Left forelimb (tissue), 1 donor: ENCODE measurements at places on chromosomes 5 and 9.
A peak's percentile ranks its signal among the peaks of the same experiment; 100 is the strongest.

- no peak for DNase-seq
Measured at GRCh38 chr9:9913276-9913832, 699.4 kb downstream of the PTPRD start.

DNA sequence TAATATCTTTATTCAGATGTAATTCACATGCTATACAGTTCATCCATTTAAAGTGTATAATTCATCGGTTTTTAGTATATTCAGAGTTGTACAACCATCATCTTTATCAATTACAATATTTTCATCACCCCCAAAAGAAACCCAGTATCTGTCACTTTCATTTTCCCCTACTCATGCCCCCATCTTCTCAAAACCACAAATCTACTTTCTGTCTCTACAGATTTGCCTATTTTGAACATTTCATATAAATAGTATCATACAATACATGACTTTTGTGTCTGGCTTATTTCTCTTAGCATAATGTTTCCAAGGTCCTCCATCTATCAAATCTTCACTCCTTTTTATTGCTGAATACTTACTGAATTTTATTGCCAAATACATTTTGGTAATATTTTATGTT lies 305.1 kb upstream of the SGCD start:
- DNase-seq, result no peak

DNA sequence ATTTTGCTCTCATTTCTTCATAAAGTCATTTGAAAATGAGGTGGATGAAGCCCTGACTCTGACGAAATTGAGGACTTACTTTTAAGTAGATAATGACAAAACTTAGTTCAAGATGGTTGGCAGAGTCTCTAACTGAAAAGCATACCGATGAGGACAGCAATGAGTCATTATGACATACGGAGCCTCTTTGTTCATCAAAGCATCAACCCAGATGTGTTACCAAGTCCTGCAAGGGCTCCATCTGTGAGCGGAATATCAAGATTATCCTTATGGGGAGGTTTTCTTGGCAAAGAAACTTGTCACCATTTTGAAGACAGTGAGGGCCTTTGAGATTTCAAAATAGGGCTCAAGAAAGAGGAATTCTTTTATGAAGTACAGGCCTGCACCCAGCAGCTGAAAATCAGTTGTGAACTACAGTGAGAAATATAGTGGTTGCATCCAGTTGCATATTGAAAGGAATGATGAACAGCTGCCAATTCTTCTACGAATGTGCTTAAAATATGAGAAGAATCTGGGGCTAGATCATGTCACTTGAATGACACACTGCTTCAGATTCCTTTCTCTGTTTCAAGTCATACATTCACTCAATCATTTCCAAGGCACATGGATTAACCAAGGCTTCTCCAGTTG lies 86.6 kb upstream of the SLC24A2 start:
- DNase-seq, result no peak

- no peak for DNase-seq
Measured at GRCh38 chr9:134339183-134339806, 13.0 kb downstream of the RXRA start.

DNA sequence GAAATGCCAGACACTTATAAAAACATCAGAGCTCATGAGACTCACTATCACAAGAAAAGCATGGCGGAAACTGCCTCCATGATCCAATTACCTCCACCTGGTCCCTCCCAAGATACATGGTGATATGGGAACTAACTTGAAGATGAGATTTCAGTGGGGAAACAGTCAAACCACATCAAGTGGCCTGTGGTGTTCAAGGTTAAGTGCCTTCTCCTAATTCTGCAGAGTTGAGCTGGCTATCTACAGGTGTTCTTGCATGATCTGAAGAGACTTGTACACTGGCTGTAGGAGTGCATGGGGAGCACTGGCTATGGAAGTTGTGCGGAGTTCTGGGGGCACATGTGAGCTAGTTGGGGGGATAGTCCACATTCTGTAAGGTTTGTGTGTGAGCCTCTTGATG lies 34.0 kb upstream of the CKS2 start:
- DNase-seq, result no peak

DNA sequence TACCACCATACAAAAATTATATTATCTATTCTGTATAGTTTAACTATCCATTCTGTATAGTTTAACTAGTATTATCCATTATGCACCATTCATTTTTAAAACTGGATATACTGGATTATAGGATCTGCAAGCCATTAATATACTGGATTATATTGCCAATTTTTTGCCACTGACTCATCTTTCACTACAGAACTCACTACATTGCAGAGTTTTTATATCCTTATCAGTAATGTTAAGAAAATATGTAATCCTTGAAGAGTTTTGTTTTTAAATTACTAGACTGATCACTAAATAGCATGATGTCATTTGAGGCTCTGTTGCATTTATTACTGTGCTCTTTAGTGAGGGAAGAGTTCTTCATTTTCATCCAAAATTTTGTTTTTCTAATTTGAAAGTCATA lies 109.8 kb upstream of the SNX2 start:
- DNase-seq, result no peak

GRCh38 chr9:122396614-122397148 lies 25.9 kb downstream of the PTGS1 start:
- DNase-seq, result no peak

- DNase-seq, result no peak
Measured at GRCh38 chr5:39469777-39470415, 45.1 kb upstream of the DAB2 start.

- no peak for DNase-seq
Measured at GRCh38 chr5:167905919-167906853, 385.3 kb upstream of the WWC1 start.

GRCh38 chr5:42636425-42636824 lies 120.2 kb upstream of the CCDC152 start:
- no peak for DNase-seq

- peak; percentile 14 for DNase-seq
Measured at GRCh38 chr5:168836603-168837231, 257.5 kb upstream of the PANK3 start.

DNA sequence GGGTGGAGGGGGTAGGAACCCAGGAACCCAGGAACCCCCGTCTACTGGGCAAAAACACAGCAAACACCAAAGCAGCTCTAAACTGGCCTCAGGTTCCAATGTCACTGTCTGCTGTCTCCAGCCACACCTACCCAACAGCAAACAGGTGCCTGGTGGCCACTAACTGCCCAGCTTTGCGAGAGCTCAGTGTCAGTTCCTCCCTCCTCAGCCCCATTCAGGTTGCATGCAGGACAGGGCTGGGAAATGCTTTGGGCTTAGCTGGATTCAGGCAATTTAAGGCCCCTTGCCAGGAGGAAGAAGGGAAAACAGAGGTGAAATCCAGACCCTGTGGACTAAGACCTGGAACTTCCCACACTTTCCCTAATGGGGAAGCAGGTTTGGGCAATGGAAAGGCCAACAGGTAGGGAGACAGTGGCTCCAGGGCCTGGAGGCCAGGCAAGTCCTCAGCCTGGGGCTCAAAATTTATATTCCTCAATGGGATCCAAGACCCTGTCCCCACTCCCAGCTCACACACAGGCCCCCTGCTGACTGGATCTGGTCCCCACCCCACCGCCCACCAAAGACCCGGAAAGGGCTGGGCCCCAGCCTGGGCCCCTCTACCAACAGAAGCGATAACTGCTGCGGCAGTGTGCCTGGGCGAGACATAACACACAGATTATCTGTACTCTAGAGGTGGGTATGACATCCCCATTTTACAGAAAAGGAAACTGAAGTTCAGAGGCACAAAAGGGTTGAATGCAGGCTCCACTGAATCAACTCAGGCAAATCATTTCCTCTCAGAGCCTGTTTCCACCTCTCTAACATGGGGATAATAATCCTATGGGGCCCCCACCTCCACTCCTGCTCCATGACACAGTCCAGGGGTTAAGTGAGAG lies 3.5 kb downstream of the EEIG1 start:
- DNase-seq, result no peak

DNA sequence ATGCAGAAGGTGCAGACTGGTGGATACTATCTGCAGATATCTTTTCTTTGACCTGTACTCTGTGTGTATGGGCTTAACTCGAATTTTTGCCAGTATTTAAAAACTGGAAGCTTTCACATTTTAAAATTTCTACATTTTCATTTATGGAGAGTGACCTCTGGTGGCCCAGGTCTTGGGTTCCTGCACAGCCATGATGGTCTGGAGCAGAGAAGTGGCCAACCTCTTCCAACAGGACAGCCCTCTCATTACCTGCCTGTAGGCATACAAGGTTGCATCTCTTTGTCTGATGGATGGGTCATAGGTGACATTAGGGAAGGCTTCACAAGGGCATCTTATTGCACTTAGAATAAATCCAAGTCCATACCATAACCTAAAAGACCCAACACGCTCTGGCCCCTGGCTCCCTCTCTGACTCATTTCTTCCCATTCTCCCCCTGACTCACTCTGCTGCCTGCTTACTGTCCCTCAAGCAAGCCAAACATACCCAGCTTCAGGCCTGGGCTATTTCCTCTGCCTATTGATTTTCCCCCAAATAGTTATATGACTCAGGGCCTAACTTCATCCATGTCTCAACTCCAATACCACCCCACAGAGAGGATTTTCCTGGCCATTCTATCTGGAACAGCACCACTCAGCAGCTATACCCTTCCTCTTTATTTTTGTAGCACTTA lies 113.3 kb upstream of the SLC1A3 start:
- no peak for DNase-seq

DNA sequence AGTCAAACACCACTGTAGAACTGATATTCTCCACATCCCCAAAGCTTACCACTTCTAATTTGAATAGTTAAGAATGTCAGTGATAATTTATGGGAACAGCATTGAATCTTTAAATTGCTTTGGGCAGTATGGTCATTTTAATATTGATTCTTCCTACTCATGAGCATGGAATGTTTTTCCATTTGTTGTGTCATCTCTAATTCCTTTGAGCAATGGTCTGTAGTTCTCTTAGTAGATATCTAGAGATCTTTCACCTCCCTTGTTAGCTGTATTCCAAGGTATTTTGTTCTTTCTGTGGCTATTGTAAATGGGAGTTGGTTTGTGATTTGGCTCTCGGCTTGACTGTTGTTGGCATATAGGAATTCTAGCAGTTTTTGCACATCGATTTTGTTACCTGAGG lies 1341.8 kb upstream of the CDH9 start:
- no peak for DNase-seq

GRCh38 chr9:137464291-137464999 lies 5.3 kb upstream of the NSMF start:
- no peak for DNase-seq

DNA sequence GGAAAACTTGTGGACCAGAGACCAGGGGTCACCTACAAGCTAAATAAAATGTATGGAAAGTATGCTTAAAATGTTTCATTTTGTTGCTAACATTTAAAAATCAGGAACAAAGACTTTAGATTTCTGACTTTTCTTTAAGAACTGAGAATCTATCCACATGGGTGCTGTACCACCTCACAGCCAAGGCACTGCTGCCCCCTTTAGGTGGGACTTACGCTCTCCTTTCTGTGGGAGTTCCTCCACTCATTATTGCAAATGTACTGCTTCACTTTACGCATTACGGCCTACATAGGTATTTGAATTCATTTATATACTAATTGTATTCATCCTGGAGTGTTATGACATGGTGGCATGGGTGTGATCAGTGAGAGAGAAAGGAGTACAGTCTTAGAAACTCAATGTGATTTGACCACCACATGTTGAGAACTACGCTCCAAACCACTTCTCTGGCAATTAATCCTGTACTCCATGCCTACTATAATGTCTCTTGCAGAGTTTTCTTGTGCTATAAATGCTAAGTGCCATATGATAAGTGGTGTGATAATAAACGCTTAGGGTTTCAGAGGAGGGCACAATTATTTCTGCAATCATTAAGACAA lies 24.7 kb upstream of the CETN3 start:
- DNase-seq, result no peak
